ENCODE measurements at places on chromosomes 2 and 18. TPM values are rescaled to one million over a fixed set of nuclear protein-coding genes. Genes with fewer than 3 reads are reported as not detected.

DNA sequence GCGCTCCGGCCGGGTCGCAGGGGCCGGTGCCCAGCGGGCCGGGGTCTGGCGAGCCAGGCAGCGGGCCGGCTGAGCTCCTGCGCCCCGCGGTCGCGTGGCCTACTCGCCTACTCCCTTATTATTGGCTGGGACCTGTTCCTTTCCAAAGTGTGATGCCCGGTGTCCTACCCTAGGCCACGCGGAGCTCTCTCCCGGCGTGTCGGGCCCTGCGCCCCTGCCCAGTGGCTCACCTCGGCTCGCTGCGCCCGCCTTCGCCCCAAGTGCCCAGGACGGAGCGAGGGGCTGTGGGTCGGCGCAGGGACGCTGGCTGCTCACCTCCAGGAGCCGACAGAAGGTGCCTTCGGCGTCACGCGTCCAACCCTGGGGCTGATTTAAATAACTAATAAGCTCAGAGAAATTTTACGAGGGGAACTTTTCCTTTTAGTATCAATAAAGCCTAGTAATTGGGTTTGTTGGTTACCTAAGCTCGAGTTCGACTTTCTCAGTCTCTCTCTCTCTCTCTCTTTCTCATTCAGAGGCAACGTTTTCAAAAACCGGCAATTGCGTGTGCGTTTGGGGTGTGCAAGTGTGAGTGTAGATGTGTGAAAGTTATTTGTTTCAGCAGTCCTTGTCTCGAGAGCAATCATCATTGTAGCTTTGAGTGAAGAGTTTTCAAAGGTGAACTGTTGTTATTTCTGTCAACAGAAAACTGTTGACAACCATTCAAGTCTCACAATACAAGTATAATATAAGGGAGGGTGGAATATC is 7.0 kb upstream of the SATB2 start:
- H3K27ac ChIP-seq: no peak overlapping the region
- no peaks in the 10 kb centered on the region for H3K4me1 ChIP-seq
- no peaks in the 10 kb centered on the region for H3K36me3 ChIP-seq
- no peak for DNase-seq
- no peak overlapping the region for H3K4me3 ChIP-seq

DNA sequence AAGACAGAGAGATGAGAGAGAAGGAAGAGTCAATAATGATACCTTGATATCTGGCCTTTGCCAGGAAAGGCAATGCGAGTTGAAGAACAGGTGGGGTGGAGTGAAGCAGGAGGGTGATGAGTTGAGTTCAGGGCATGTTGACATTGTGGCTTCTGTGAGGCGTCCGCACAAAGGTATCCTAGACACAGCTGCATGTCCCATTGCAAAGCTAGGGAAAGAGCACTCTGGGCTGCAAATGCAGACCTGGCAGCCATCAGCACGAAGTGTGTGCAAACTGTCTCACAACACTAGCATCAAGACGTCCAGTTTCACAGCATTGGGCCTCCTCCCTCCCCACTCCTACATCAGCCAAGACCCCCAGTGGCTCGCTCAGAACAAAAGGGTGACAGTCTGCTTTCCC is 36.1 kb downstream of the TEX51 start:
- peaks cover 61% of the 10 kb centered on the region for H3K27me3 ChIP-seq
- H3K4me3 ChIP-seq: no peak overlapping the region
- H3K27ac ChIP-seq: no peak overlapping the region
- H3K4me1 ChIP-seq: no peaks in the 10 kb centered on the region
- no peak for DNase-seq

DNA sequence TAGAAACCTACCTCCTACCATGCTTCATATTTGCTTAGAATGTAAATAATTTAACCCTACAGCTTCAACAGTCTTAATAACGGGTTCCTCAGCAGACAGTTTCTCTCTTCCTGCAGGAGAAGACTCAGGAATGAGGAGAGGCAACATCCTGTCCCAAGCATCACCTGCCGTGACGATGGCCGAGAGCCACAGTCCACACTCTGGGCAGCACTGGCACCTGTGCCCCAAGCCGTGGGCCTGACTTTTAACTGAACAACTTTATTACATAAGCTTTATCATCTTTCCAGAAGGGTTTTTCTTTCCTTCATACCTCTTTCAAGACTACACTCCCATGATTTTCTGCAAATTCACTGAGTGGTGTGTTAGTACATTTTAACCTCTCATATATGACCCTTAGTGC is 856.0 kb downstream of the GALR1 start:
- H3K4me3 ChIP-seq: no peak overlapping the region
- H3K4me1 ChIP-seq: no peaks in the 10 kb centered on the region
- no peak overlapping the region for H3K27ac ChIP-seq
- no peak for DNase-seq
- no peaks in the 10 kb centered on the region for H3K27me3 ChIP-seq
- no peaks in the 10 kb centered on the region for H3K36me3 ChIP-seq

DNA sequence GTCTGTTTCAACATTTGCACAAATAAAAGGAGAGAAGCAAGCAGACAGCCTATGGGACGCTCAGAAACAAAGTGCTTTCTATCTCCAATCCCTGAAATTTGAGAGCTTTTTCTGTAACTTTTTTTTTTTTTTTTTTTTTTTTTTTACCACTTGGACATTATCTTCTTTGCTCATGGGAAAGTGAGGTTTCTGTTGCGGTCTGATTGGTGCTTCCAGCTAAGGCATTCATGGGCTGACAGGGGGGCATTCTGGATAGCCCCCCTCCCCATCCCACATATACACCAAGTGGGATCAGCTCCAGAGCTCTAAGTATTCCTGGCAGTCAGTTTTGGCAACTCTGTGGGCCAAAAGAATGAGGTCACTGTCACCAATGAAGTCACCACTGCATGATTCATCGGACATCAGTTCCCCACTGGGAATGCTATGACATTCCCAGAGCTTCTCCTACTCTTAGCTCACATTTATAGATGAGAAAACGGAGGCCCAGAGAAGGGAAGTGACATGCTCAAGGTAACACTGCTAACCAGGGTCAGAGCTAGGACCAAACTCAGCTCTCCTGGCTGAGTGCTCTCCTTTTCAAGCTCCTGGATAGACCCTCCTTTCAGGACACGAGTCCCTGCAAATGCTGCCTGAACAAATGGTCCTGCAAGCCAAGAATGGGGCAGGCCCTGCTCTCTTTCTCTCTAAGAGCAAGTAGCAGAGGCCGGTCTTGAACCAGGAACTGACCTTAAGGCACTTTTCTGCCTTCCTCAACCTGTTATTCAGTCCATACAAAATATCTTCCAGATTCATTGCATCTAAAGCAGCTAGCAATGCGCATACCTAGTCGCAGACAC is 61.3 kb downstream of the TMEM247 start:
- H3K27me3 ChIP-seq: no peaks in the 10 kb centered on the region
- peak; percentile 25 for DNase-seq
- peaks cover 16% of the 10 kb centered on the region for H3K4me1 ChIP-seq

The FNDC4 gene
- 0.79 TPM for total RNA-seq

DNA sequence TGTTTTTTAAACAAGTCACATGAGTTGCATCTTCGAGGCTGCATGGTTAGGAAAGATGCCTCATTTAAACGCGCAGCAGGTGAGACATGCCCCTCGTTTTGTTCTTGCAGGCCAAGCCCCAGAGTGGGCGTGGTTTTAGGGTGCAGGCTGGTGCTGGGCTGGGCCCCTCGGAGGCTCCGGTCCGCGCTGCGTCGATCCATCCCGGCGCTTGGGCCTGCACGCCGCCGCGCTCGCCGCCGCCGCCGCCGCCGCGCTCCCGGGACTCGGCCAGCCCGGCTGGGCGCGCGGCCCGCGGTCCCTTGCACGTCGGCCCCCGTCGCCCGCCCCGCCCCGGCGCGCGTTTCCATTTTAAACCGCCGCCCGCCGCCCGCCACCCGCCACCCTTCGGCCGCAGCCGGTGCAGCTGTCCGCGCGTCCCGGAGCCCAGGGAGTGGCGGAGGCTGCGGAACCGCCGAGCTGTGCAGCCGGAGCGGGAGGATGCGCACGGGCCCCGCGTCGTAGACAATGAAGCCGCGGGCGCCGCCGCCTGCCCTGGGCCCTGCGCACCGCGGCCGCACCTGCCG is 175.5 kb downstream of the AGAP1 start:
- no peaks in the 10 kb centered on the region for H3K36me3 ChIP-seq
- DNase-seq: peak; percentile 76
- peaks cover 37% of the 10 kb centered on the region for H3K4me1 ChIP-seq
- peak overlapping the region; percentile 55 for H3K4me3 ChIP-seq

DNA sequence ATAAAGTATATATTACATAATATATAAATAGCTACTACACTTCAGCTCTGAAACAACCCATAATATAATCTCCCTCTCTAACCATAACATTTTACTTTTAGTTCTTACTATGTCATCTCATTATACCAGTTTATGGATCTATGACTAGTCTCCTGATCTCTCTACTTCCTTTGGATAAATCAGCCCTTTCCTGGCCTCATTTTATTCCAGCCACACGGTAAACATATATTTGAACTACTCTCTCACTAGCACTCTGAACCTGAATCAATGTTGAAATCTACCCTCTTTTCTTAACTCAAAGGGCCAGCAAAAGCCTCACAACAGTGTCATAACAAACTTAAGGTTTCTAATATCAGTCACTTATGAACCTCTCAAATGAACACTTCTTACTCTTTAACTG is 62.6 kb downstream of the BAZ2B start:
- no peak overlapping the region for H3K4me3 ChIP-seq
- DNase-seq: no peak
- H3K27me3 ChIP-seq: no peaks in the 10 kb centered on the region
- peaks cover 9% of the 10 kb centered on the region for H3K36me3 ChIP-seq

DNA sequence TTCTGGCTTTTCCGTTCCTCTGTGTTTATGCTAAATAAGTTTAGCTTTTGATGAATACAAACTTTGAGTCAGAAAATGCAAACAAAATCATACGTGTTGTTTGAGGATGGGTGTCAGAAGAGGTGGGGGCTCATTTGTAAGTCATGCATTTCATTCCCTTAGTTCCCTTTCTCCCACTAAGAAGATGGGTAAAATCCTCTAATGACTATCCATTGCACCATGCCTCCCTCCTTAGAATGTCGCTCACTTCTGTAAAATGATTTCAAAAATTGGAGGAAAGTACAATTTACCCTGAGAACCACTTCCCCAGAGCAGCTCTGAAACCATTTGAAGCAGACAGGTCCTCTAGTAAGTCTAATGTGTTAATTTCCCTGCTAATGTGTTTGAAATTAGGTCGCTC is 629.6 kb upstream of the VRK2 start:
- no peak overlapping the region for H3K27ac ChIP-seq
- no peaks in the 10 kb centered on the region for H3K36me3 ChIP-seq

GRCh38 chr2:1115843-1116539 is 165.3 kb downstream of the SNTG2 start:
- H3K27me3 ChIP-seq: no peaks in the 10 kb centered on the region
- DNase-seq: no peak
- no peaks in the 10 kb centered on the region for H3K36me3 ChIP-seq
- no peak overlapping the region for H3K27ac ChIP-seq
- no peak overlapping the region for H3K4me3 ChIP-seq

The MC2R gene
- total RNA-seq: not detected

- H3K36me3 ChIP-seq: no peaks in the 10 kb centered on the region
- H3K27ac ChIP-seq: no peak overlapping the region
- no peaks in the 10 kb centered on the region for H3K27me3 ChIP-seq
Measured at GRCh38 chr2:128408349-128409305, 90.0 kb upstream of the HS6ST1 start.
